ENCODE measurements at places on chromosomes 7 and 10.

GRCh38 chr7:135744938-135745702 lies 3.5 kb downstream of the FAM180A start:
- H3K4me1 ChIP-seq = no peaks in the 10 kb centered on the region
- H3K4me3 ChIP-seq = no peak overlapping the region
- no peak overlapping the region for H3K27ac ChIP-seq
- no peaks in the 10 kb centered on the region for H3K36me3 ChIP-seq
- no peaks in the 10 kb centered on the region for H3K27me3 ChIP-seq

GRCh38 chr10:35140727-35141126 lies 14.1 kb downstream of the CREM start:
- DNase-seq = no peak
- no peaks in the 10 kb centered on the region for H3K36me3 ChIP-seq
- no peaks in the 10 kb centered on the region for H3K4me1 ChIP-seq
- no peak overlapping the region for H3K4me3 ChIP-seq

- H3K27ac ChIP-seq = no peak overlapping the region
- H3K36me3 ChIP-seq = peaks cover 2% of the 10 kb centered on the region
- H3K4me1 ChIP-seq = no peaks in the 10 kb centered on the region
- H3K4me3 ChIP-seq = no peak overlapping the region
- no peak for DNase-seq
Measured at GRCh38 chr10:75569506-75569905, 138.1 kb downstream of the LRMDA start.

DNA sequence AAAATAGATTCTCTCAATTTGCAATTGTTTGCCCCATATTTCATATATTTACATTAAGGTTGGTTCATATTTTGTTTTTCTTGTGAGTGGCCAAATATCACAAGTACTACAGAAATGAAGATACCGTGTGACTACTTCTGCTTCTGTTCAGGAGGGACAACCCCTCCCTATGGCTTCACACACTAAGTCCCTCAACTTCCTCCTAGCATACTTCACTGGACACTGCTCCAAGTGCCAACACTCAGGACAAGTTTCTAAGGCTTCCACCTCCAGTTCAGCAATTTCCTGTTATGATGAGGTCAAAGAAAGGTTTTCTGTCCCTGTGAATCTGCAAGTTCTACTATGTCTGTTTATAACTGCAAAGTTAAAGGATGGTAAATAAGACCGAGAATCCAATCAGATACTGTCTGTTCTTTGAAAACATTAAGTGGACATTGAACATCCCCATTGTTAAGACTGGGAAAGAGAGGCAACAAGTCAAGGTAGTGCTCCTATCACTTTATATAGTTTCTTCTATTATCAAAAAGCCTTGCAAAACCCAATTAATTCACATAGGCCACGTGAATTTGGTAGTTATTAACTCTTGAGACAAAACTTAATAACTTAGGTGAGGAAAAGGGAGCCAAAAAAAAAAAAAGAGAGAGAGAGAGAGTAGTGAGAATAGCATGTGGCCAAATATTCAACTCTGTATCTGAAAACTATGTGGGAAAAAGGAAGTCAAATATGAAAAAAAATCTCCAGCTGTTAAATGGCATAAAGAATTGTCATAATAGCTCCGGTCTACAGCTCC lies 81.3 kb upstream of the DKK1 start:
- H3K36me3 ChIP-seq = no peaks in the 10 kb centered on the region
- H3K27ac ChIP-seq = no peak overlapping the region
- no peaks in the 10 kb centered on the region for H3K27me3 ChIP-seq
- DNase-seq = peak; percentile 65
- no peak overlapping the region for H3K4me3 ChIP-seq

- H3K27me3 ChIP-seq = no peaks in the 10 kb centered on the region
- H3K4me3 ChIP-seq = no peak overlapping the region
- H3K36me3 ChIP-seq = no peaks in the 10 kb centered on the region
- no peaks in the 10 kb centered on the region for H3K4me1 ChIP-seq
Measured at GRCh38 chr7:12323415-12323814, 80.2 kb downstream of the VWDE start.

DNA sequence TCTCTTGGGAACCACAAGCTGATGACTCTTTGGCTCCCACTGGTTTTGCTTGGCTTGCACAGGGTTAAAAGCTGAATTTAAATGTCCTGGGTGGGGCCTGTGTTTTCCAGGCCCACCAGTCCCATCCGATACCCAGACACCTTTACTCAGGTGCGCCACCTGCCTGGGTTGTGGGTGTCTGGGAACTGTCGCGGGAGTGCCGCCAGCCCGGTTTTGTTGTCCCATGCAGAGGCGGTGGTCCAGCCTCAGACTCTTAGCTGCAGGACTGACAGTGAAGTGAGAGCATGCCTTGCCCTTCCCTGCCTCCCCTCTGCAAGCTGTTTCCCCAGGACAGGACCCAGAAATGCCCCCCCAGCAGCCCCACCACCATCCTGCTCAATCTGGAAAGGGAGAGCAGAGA lies 255.6 kb upstream of the ZNF32 start:
- H3K36me3 ChIP-seq = no peaks in the 10 kb centered on the region
- H3K4me1 ChIP-seq = peaks cover 12% of the 10 kb centered on the region
- DNase-seq = no peak
- H3K4me3 ChIP-seq = no peak overlapping the region
- H3K27me3 ChIP-seq = peaks cover 7% of the 10 kb centered on the region

Data from common myeloid progenitor, CD34-positive (primary cell).